ENCODE measurements at places on chromosomes 5 and 9.
A peak's percentile ranks its signal among the peaks of the same experiment; 100 is the strongest.

- DNase-seq, result no peak
These were observed 1151.6 kb upstream of the CDH9 start for GRCh38 chr5:28190011-28190410.

DNA sequence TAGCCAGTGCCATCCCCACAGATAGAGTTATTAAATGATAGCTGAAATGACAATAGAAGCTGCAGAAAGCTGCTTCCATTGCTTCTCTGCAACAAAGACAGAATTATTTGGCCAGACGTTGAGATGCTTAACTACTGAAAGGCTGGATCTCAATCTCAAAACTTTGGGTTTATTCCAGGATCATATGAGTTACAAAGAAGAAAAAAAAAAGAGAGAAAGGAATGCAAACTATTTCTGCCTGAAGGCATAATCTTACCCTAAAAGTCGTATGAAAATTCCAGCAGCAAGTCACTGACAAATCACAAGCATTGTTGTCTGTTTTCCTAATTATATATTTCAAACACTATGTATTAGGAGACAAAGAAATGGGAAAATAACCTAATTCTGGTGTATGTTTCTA is 12.8 kb upstream of the TYRP1 start:
- DNase-seq, result peak; percentile 83

DNA sequence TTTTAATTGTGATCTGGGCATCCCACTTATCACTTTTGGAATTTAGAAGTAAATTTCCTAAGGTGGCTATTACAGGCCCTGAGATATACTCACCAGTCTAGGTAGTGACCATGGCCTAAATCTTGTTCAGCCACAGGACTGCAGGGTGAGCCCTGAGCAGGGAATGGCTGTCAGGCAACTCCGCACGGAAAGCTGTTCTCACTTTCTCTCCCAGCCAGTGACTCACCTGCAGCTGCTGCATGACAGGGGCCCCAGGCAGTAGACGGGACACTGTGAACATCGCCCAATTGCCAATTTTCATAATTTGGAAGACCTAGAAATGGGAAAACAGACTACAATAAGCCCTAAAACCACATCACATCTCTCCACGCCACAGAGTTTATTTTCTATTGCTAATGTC is 69.6 kb upstream of the TAF1L start:
- DNase-seq, result peak; percentile 27

DNA sequence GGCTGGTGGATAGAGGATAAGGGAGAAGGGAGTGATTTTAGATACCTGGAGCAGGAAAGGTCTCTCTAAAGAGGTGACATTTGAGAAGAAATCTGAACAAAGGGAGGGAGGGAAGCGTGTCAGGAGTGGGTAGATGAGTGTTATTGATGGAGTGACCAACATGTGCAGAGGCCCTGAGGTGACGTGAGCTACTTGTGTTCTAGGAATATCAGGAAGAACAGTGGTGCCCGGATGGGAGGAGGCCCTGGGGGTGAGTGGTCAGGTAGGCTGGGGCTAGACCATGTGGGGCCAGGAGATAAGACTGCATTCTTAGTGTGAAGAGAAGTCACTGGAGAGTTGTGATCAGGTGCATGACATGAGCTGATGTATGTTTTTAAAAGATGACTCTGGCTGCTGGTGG is 256.2 kb downstream of the ARHGAP26 start:
- DNase-seq, result no peak

DNA sequence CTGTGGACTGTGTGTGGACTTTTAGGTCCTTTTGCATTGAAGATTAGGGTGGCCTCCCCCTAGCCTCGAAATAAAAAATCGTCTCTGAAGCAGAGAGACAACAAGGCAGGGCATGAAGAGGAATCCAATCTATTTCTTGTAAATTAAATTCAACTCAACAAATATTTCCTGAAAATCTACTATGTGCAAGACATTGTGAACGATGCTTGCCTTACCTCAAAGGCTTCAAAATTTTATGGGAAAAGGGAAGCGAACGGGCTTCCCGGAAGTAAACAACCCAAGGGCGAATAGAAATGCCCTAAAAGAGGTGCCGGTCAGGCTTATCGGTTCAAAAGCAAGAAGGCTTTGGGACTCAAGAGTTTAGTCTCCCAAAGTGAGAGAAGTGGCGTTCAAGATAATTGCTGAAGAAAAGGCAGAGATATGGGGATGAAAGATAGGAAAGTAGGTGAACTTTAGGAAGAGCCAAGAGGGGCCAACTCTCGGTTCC is 525 bp downstream of the KIF24 start:
- DNase-seq, result peak; percentile 7

DNA sequence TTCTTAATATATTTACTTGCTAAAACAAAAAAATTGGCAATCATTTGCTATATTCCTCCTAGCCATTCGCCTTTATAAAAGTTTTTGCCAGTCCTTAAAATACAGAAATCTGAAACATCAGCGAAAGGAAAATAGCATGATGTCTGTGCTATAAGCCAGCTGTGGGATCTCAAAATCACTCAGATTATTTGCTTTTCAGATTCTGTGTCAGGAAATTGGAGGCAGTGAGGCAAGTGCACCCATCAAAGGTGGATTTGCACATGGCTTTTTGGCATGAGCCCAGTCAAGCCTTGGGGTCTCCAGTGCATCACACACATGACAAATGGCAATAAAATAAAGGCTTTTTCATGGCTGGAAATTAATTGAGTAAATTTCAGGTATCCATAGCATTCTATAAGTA is 196.8 kb upstream of the DAPK1 start:
- DNase-seq, result no peak

DNA sequence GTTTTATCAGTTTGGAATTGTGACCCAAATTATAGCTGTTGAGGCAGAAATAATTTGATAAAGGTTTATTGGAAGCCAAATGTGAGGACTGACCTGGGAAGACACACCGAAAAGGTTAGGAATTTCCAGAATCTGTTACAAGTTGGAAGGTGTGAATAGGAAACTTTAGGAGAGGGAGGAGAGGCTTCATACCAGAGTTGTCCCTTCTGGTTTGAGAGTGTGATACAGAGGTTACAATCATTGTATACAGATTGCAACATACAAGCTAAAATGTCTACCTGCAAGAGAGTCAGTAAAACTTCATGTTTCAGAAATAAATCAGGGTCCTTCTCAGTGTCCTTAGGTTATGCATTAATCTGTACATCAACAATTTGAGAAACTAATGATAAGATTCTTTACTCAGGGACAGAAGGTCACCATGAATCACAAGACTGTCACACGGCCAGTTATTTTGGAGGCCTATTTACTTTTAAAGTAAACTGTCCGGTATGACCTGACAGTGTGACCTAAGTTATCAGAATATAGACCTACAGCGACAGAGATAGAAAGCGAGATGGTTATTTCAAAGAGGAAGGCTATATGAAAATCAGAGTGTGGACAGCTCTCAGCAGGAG is 204.9 kb upstream of the CTNND2 start:
- DNase-seq, result no peak

DNA sequence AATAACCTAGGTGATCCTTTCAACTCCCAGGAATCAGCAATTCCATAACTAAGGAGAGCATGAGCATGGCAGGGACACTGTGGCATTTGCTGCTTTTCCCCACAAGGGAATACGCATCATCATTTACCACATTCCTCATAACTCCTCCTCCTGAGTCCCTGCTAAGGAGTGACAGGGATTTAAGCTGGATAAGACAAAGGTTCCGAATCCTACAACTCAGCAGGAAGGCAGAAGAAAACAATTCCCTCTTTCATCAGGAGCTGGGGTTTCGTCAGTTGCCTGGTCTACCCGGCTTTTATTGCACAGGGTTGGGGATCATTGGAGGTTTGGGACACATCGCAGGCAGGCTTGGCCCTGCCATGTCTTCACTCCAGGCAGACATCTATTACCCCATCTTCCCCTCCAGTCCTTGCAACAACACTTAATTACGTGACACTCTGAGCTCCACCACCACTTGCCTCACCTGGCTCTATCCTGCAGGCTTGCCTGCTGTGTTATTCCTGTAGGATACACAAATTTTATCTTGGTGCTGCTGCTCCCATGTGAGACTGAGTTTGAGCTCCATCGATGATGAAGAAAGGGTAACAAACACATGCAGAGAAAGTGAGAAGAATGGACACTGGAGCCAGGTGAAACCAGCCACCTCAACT is 563.0 kb upstream of the KLF4 start:
- DNase-seq, result peak; percentile 52

- DNase-seq, result no peak
These were observed 86.8 kb downstream of the PTPRD start for GRCh38 chr9:10525972-10526371.

DNA sequence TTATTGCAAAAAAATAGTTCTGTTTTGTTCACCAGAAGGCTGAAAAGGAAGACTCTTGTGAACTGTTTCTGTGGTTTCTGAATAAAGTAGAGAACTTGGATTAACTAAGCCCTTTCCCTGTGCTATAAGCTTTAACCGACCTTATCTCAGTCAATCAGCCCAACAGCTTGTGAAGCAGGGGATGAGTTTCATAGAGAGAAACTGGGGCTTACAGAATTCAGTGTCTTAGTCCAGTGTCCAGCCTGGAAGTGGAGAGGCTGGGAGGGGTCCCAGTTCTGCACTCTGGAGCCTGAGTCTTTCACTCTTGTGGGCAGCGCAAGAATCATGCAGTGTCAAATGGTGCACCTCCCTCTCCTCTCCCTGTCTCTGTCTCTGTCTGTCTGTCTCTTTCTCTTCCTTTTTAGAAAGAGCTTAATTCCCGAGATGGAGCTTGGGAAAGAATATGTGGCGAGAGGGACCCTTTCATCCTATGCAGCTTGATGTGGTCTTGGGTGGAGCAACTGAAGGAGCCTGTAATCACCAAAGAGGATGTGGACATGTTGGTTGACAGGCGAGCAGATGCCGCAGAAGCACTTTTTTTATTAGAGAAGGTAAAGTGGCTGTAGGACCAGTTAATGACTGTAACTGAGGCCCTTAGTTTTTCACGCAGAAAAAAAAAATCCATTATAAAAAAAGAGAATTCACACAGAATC is 17.0 kb downstream of the PTPDC1 start:
- DNase-seq, result no peak

- no peak for DNase-seq
These were observed 37.3 kb upstream of the CTSV start for GRCh38 chr9:97076238-97076637.

DNA sequence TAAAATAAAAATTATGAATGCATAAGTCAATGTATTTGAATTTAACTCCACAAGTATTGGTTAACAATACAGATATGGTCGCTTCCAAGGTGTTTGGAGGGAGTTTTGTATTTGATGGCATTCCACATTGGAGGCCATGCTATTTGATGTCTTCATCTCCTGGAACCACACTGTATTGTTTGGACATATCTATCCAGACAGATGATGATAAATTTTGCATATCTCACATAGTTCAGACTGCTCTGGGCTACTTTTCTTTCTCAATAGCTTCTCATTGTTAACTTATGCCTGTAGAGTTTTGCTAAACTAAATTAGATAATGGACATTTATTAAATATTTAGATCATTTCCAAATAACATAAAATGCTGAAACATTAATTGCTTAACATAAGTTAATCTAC is 58.0 kb downstream of the CDKN2A start:
- DNase-seq, result peak; percentile 4

GRCh38 chr5:150627731-150628545 is 12.5 kb upstream of the SYNPO start:
- peak; percentile 72 for DNase-seq
